Activated T-cell treated with anti-CD3 and anti-CD28 coated beads, Interleukin-2, amount 50 U/mL, for 72 hours (primary cell): ENCODE measurements at places on chromosomes 3 and 15.

- DNase-seq, result no peak
Measured at GRCh38 chr3:42012383-42012934, 50.6 kb upstream of the ULK4 start.

GRCh38 chr3:132781922-132782321 lies 59.7 kb upstream of the NPHP3 start:
- DNase-seq, result no peak

GRCh38 chr3:42129014-42129953 lies 38.1 kb downstream of the TRAK1 start:
- no peak for DNase-seq

DNA sequence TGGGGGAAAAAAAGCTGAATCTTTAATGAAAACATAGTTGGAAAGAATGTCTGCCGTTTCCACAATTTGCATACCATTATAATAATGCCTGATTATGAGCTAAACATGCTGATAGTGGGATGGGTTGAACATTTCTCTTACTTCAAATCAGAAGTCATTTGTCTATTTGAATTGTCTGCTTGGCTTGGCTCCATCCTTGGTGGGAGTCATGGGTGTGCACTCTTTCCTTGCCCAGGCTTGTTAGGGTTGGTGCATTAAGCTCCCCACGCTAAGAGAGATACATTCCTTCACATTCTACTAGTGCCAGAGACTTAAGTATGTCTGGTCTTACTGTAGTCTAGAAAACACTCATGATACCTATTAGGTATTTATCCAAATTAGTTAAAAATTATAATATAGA lies 121.4 kb upstream of the RARB start:
- DNase-seq, result no peak

DNA sequence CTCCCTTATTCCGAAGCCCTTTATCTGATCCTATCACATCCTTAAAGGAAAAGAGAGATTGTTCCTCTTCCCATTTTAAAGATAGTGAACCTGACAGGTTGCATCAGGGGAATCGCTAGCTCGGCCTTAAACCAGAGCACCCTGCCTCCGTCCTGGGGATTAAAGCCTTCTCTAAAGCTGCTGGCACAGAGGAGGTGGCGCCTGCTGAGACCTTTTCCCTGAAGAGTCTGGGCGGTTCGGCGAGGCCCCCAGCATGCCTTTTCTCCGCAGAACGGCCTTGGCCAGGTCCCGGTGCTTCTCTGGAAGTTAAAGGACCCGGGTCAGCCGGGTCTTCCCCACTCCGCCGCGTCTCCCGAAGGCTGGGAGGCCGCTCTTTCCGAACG lies 593 bp downstream of the FAM219B start:
- DNase-seq, result no peak

DNA sequence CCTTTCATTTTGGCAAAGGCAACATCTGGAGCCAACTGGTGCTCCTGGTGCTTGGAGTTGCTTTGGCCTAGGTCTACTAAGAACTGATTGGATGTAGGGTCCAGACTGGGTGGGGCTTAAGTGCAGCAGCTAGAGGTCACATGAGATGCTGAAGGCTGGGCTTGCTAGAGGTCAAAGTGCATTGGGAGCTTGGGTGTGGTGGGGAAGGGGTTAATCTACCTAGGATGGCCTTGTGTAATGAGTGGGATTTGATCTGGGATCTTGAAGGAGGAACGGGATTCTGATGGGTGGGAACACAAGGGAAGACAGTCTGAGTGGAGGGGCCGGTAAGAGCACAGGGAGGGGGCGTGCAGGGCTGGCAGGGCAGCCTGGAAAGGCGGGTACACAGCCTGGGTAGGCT lies 125.5 kb downstream of the RAB11A start:
- no peak for DNase-seq

DNA sequence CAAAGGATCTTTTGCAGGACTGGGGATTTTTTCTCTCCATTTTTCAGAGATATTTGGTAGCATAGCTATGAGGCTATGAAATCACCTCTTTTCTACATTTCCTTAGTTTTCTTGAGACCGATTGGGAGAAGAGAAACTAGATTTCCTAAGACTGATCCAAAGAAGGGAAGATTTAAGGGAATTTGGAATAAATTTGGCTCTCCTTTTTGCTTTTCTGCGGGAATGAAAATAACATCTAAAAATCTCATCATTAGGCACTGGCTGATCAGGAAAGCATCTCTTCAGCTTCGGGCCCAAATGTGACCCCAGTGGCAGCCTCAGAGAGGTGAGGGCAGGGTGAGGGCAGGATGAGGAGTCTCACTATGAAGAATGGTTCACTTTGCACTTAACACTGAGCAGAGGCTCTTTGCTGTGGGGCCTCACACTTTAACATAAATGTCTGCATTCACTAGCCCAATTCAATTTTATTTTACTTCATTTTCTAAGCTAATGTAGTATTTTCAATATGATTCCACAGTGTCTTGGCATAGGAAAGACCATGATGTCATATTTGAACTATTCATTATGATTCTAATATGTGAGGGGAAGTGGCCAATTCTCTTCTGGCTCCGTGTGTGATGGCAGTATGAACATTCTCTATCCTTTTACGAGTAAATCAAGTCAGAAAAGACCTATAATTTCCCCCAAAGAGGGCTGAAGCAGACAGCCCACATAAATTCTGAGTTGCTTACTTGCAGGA lies 193.2 kb downstream of the MEX3B start:
- DNase-seq, result no peak

DNA sequence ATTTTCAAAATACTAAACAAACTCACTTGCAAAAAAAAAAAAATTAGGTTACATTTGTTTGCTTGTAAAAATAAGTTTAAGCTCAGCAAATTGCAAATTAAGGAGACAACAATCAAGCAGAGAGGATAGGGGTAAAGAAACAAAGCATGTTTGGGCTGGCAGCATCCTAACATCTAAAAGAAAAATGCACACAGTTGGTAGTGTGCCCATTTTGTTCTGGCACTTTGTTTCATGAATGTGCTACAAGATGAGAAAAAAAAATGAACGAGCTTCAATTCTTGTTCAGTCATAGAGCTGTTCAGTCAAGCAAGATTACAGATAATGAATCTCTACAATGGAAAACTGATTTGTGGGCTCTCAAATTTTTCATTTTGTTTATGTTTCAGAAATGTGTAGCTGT lies 17.7 kb upstream of the ZBBX start:
- no peak for DNase-seq

- no peak for DNase-seq
Measured at GRCh38 chr15:66822114-66822513, 120.1 kb downstream of the SMAD6 start.

GRCh38 chr3:126357295-126358037 lies at the start of gene KLF15:
Gene KLF15 (minus strand): TSS chr3:126357408. CDS start chr3:126352922, 4,486 bp downstream.
- peak; percentile 86 for DNase-seq

- no peak for DNase-seq
Measured at GRCh38 chr3:151265866-151266265, 12.5 kb downstream of the P2RY14 start.

DNA sequence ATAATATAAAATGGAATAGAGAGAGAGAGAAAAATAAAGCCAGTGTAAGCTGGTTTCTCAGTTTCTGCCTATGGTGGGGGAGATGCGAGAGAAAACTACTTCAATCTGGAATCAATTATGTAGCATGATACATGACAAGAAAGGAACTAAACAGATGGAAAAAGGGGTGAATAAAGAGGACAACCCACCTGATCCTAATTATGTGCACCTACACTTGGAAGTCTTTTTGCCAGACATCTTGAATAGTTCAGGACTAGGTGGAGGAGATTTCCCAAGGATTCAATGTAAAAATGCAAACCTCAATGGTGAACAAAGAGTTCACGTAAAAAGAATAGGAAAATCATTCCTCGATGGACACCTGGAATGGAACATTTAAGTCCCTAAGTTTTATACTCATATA lies 524.4 kb upstream of the RGMA start:
- DNase-seq, result no peak

GRCh38 chr3:14703128-14703750 lies 28.3 kb downstream of the C3orf20 start:
- DNase-seq, result no peak

- DNase-seq, result no peak
Measured at GRCh38 chr3:145519398-145520047, 641.5 kb downstream of the PLOD2 start.

- DNase-seq, result no peak
Measured at GRCh38 chr3:126984391-126985131, 1.6 kb downstream of the PLXNA1 start.

- DNase-seq, result peak; percentile 40
Measured at GRCh38 chr3:17144665-17144993, 259.9 kb downstream of the PLCL2 start.

- no peak for DNase-seq
Measured at GRCh38 chr3:179038216-179038898, 33.3 kb downstream of the ZMAT3 start.
